ENCODE measurements at places on chromosomes 12 and 14. TPM values are rescaled to one million over a fixed set of nuclear protein-coding genes. Genes with fewer than 3 reads are reported as not detected.

DNA sequence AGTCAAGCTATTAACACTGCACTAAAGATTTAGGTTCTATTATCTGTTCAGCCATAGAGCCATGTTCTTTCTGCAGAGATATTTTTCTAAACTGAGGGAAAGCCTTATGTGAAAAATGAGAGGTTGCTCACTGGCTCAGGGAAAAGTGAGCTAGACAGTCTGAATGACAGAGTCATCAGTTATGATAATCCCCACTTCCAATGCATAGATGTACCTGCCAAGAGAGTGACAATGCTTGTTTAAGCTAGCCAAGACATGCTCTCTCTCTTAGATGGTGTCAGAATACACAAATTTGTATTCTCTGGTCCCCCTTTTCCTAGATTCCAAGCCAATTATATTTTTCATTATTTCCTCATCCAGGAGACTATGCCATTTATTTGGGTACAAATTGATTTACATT, 176.9 kb upstream of the FRMD6 start:
- no peak for DNase-seq
- no peak overlapping the region for H3K4me3 ChIP-seq
- no peak overlapping the region for H3K27ac ChIP-seq
- peaks cover 19% of the 10 kb centered on the region for H3K4me1 ChIP-seq
- no peaks in the 10 kb centered on the region for H3K27me3 ChIP-seq

The IL22 gene
- not detected for total RNA-seq

GRCh38 chr12:25932971-25933370, 25.5 kb upstream of the RASSF8 start:
- H3K27ac ChIP-seq: no peak overlapping the region
- H3K4me3 ChIP-seq: no peak overlapping the region
- H3K27me3 ChIP-seq: no peaks in the 10 kb centered on the region
- no peak for DNase-seq

The CRIP1 gene
- 34.1 TPM for total RNA-seq

DNA sequence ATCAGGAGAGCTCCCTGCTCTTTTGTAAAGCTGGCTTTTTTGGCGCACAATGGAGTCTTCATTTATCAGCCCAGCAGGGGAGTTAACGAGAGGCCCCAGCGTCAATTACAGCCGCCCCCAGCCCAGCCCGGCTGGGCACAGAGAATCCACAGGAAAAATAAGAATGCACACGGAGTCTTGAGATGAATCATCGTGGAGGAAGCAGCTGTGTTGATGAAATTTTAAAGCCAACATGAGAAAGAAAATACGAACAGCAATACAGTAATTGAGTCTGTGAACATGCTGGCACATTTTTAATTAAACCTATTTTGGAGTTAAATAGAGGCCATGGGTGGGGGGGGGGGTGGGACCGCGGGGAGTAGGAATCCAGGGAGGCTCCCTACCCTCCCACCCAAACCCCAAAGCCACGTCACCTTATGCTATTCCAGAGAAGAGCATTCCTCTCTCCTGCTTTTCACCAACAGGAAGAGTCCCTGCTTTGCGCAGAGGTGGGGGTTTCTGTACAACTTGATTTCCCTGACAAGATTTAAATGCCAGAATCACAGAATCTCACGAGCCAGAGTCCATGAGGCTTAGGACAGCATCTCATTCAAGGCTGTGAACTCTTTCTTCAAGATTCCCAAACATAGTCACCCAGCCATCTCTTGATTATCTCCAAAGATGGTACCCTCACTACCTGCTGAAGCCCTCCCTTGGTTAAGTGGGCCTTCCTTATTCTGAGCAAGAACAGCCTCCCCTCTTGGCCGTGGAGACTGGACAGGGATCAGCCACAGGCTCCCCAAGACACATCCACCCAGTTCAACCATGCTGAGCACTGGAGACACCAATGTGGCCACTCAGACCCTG, 50.3 kb downstream of the CCNK start:
- no peaks in the 10 kb centered on the region for H3K27me3 ChIP-seq
- no peak for DNase-seq
- H3K4me3 ChIP-seq: peak overlapping the region; percentile 14
- peaks cover 53% of the 10 kb centered on the region for H3K4me1 ChIP-seq
- peak overlapping the region; percentile 92 for H3K27ac ChIP-seq
- H3K36me3 ChIP-seq: no peaks in the 10 kb centered on the region

GRCh38 chr12:59068436-59068835, 148.1 kb upstream of the LRIG3 start:
- no peak for DNase-seq
- H3K27ac ChIP-seq: no peak overlapping the region
- no peak overlapping the region for H3K4me3 ChIP-seq
- H3K4me1 ChIP-seq: peaks cover 61% of the 10 kb centered on the region

DNA sequence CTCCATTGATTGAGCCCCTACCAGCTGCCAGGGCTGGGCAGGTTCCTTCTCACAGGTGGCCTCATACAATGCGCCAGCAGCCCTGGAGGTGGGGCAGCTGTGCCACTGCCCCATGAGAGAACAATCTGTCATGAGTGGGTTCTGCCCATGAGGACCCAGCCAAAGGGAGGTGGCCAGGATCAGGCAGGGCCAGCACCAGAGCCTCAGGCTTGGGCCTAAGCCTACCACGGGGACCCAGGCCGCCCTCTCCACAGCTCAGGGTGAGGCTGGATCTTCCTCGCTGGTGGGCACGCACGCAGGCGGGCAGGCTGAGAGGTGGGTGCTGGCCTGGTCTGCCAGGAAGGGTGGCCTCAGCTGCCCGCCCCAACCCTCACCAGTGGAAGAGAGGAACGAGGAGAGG, 110.7 kb downstream of the KIF26A start:
- H3K36me3 ChIP-seq: no peaks in the 10 kb centered on the region
- H3K4me3 ChIP-seq: no peak overlapping the region
- peak; percentile 82 for DNase-seq

GRCh38 chr14:87286191-87286590, 706.8 kb downstream of the GALC start:
- no peak for DNase-seq
- peaks cover 2% of the 10 kb centered on the region for H3K27me3 ChIP-seq
- no peaks in the 10 kb centered on the region for H3K36me3 ChIP-seq

- H3K4me3 ChIP-seq: no peak overlapping the region
- no peaks in the 10 kb centered on the region for H3K36me3 ChIP-seq
- peaks cover 8% of the 10 kb centered on the region for H3K4me1 ChIP-seq
- no peak overlapping the region for H3K27ac ChIP-seq
- DNase-seq: no peak
These were observed 25.6 kb upstream of the C12orf71 start for GRCh38 chr12:27107986-27108385.

The POTEM gene
- total RNA-seq: not detected

DNA sequence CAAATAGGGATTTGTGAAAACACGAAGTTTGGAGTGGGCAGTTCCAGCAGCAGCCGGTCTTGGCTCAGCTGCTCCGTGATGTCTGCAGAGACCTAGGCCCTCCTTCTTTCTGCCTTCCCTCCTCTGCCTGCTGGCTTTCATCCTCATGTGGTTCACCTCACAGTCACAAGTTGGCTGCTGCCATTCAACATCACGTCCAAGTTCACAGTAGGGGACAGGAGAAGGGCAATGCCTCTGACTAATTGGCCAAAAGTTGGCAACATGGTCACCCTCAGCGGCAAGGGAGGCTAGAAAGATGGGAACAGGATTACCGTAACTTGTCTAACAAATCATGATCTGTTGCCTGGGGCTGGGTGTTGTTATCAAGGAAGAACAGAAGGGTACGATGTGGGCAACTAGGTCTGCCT, 7.8 kb upstream of the CACNA2D4 start:
- peaks cover 43% of the 10 kb centered on the region for H3K27me3 ChIP-seq
- H3K27ac ChIP-seq: no peak overlapping the region
- no peaks in the 10 kb centered on the region for H3K36me3 ChIP-seq
- peaks cover 18% of the 10 kb centered on the region for H3K4me1 ChIP-seq
- no peak for DNase-seq
- H3K4me3 ChIP-seq: no peak overlapping the region

DNA sequence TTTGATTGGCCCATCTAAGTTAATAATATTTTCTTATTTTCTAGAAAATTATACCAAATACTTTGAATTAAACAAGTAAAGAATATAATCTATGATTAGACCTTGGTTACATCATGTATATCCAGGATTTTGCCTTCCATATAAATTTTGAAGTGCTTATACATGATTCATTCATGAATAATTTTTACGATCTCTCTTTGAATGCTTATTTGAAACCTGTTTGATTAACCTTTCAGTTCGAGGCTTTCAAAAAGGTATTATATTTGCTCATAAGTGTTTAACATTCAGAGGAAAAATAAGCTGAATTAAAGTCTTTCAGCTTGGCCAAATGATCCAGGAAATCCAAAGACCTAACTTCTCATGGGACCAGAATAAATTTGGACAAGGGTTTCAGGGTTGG, 495.2 kb upstream of the GARIN6 start:
- H3K4me3 ChIP-seq: no peak overlapping the region
- no peaks in the 10 kb centered on the region for H3K36me3 ChIP-seq
- no peak for DNase-seq
- H3K27ac ChIP-seq: no peak overlapping the region
- H3K4me1 ChIP-seq: no peaks in the 10 kb centered on the region

Measured in osteocyte (in vitro differentiated cells).